ENCODE measurements at places on chromosomes 3 and 15.

DNA sequence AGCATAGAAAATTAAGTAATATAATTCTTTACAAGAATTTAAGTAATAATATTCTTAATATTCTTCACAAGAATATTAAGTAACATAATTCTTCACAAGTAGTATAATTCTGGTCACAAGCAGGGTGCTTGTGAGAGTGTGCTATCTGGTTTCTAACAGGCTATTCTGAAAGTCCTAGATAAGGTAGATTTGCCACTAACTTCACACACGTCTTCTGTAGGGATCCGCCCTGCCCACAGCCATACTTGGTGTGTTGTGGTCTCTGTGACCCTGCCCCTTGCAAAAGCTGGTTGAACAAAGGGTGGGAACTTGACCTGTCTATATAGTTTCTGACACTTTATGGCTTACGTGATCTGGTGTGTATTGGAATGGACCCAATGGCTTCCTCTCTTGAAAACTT lies 253.4 kb upstream of the MDFIC2 start:
- DNase-seq, result no peak

GRCh38 chr15:73522011-73522410 lies 79.0 kb downstream of the REC114 start:
- DNase-seq, result no peak

DNA sequence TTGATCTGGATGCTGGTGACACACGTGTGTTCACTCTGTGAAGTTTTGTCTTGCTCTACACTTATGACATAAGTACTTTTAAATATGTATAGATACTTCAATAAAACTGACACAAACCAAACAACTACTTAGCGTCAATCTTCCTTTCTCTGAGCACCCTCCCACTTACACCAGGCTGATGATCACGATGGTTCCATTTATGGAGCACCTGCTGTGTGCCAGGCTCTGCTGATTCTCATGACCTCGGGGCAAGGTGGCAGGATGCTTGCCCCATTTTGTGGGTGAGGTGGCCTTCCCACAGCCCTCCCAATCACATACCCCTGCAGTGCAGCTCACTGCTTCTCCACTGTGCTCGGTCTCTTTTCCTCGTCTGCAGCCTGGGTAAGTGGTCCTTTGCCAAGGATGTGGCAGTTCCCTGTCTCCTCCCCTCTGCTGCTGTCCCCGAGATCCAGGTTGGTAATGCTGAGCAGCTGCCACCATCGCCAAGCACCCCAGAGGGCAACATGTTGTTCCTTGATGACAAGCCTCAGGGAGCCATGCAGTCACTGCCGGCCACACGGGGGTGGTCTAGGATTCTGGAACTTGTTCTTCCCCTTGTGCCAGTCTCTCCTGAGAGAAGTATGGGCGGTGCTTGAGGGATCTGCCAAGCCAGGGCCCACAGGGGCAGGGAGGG lies 20.6 kb upstream of the ADCY5 start:
- no peak for DNase-seq

DNA sequence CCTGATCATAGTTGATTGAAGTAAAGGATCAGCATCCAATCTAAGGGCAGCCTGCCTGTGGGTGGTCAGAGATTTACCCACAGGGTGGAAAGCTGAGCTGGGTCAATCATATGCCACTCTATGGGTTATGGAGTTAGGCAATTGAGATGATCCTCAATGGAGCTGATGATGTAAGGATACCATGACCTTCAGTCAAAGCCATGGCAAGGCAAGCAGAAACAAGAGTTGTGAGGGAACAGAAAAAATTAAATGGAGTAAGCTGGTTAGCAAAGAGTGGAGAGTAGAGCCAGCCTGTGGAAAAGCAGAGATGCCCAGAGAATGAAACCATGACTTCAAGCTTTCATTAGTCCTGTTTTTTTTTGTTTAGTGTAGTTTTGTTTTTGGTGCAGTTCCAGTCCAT lies 5.7 kb upstream of the IQGAP1 start:
- no peak for DNase-seq

DNA sequence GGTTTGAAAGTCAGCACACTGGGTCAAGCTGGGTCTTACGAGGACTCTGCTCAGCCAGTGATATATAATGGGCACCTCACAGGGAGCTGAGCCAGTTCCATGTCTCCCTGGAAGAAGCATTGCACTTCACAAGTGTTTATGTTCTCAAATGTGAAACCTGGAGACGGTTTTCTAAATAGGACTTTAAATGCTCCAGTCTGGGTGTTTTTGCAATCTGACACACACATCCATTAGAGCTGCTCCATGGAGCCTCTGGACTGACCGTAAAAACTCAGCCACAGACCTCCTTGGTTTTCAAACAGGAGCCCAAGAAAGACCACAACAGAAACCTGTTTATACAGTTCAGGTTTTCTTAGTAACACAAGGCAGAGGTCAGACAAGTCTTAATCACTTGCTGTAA lies 201.3 kb upstream of the LRIG1 start:
- DNase-seq, result no peak

GRCh38 chr3:37259291-37259690 lies 84.9 kb upstream of the LRRFIP2 start:
- DNase-seq, result no peak

GRCh38 chr3:64454179-64454578 lies 228.9 kb upstream of the PRICKLE2 start:
- DNase-seq, result no peak
